Hepatocyte (in vitro differentiated cells): ENCODE measurements at places on chromosomes 5 and 9.

GRCh38 chr5:52963636-52964035, 25.5 kb upstream of the ITGA2 start:
- no peak for DNase-seq

DNA sequence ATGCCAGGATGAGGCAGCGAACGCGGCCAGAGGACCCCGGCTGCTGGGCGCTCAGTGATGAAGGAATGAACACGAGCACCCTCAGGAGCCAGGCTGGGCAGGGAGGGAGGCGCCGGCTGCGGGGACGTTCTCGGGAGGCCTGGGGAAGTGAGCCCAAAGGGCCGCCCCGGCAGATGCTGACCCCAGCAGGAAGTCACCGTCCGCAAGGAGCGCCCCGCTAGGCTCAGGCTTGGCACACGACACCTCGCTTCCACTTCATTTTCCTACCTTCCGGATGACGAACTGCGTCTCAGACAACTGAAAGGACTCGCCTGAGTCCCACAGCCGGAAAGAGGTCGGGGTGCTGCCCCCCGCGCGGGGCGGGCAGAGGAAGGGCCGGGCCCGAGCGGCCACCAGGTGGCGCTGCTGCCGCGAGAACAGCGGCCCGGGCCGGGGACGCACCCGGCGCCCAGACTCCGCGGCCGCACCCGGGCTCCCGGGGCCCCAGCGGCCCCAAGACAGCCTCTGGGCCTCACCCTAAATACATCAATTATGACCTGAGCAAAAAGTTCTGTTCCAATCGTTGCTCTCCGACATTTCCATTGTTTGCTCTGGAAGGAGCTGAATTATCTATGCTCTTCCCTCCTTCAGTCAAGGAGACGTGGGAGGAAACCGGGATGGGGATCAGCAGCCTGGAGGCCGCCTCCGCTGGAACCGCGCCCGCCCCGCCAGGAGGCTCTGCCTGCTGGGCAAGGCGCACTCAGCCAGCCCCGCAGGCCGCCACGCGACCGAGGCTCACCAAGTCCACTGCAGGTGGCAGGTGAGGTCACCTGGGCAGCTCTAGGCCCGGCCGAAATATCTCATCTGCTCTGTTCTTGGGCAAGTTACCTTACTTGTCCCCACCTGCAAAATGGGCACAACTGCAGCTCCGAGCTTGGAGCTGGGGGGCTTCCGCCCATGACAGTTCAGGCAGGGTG, 107.0 kb downstream of the ZNF354C start:
- DNase-seq, result peak; percentile 76

DNA sequence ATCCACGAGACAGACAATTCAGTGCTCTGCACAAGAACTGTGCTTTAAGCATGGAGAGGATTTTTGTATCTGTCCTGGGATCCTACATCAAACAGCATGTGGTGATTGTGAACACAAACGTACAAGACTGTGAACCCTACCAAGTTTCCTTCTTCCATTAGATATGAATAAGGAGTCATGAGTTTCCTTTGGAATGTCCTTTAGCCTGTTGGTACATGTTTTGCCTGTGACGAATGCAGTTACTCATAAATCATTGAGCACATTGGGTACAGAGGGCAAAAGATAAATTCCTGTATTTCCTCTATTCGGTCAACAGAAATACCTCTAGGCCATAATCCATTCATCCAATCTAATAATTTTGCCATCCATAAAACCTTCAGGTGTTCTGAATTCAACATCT, 61.5 kb downstream of the FXN start:
- DNase-seq, result peak; percentile 59

DNA sequence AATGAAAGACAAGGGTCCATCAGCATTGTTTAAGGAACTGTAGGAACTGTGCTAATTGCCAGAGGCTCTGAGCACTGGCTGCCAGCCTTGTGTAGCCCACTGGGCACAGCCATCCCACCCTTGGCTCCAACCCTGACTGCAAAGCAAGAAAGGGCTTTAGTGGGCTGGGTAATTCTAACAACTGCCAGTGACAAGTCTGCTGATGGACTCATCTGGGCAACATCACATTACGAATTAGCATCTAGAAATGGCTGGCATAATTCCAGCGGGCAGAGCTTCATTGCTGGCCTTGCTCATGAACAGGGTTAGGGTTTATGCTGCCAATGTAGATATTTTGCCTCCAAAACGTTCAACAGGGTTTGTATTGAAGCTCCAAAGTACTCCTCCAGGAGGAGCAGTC, 326.9 kb downstream of the ARHGEF28 start:
- DNase-seq, result no peak

- no peak for DNase-seq
Observed at GRCh38 chr9:109139851-109140250, 20.1 kb upstream of the TMEM245 start.

DNA sequence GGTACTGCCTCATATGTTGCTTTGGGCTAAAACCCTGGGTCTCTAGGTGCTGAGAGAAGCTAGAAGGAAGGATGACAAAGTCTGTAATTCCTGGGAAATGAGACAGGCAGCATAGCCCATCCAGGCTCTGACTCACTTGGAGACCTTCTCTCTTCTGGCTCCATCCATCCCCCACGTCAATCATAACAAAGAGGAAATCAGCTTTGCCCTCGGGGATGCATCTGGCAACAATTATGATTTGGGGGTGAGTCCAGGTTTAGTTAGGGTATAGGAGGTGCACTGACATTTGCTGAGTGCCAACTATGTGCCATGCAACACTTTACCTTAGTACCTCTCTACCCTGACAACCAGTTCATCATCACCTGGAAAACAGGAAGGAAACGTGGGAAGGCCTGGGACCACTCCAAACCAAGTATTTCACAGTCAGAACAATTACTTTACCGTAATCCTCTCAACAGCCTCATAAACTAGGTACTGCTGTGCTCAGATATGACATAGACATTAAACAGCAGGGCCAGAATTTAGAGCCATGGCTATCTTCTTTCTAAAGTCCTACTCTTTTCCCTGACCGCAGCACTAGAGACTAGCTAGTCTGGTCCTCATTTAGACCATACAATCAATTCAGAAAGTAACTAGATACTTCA, 39.1 kb upstream of the GZMA start:
- DNase-seq, result no peak

GRCh38 chr5:57348376-57349140, 134.1 kb downstream of the ACTBL2 start:
- no peak for DNase-seq
